ENCODE measurements at places on chromosomes 1 and 21. TPM values are rescaled to one million over a fixed set of nuclear protein-coding genes. Genes with fewer than 3 reads are reported as not detected.

DNA sequence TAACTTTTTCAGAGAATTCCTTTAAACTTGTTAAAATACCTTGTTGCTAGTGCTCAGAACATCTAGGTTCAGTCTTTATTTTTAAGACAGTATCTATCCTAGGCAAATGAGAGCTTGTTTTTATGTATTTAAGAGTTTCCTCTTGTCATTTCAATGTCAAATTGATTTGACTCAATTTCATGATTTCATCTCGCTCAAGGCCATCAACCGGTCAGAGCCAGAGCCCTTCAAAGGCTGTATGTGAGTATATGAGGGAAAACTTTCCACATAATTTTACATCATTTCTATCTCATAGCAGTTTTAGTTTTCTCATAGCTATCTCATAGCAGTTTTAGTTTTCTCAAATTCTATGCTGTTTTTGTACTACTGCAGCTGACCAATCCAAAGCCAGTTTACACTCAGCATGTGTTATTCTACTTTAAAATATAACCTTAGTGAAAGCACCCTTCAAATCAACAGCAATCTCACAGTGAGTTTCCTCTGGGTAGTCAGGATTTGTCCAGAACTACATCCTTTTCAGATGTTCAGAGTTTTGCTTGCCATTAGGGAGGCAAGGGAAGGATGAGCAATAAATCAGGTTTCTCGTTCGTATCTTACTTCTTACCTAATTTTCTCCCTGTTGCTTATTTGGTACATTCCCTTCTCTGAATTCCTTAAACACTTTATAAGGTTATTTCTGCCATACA is 12.7 kb downstream of the HNRNPU start:
- H3K4me3 ChIP-seq = no peak overlapping the region
- peaks cover 63% of the 10 kb centered on the region for H3K36me3 ChIP-seq
- H3K27me3 ChIP-seq = peaks cover 2% of the 10 kb centered on the region
- DNase-seq = no peak
- H3K27ac ChIP-seq = peak overlapping the region; percentile 31

DNA sequence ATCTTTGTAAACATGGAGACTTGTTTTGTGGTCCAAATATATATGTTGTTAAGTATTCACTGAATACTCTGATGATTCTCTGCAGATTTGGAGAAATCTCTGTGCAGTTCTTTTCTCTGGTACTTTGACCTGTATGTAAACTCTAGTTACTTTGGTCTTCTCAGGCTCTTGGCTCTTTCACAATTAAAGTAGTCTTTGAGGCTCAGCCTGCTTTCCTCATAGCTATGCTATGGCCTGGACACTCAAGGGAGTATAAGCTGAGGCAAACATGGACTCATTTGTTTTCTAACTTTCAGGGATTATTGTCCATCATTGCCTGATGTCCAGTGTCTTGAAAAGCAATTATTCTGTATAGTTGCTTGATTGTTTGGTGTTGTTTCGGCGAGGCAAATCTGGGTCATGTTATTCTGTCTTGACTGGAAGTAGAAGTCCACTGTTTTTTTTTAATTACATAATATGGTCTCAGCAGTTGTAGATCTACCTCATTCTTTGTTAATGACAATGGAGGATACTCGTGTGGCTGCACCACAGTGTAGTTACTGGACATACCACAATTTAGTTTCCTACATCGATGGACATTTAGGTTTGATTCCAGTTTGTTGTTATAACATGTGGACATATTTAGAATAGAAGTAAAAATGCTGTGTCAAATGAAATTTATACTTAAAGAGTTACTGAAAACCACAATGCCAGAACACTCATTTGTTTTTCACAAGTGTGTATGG is 9.2 kb downstream of the PTBP2 start:
- H3K4me1 ChIP-seq = peaks cover 29% of the 10 kb centered on the region
- peaks cover 59% of the 10 kb centered on the region for H3K36me3 ChIP-seq
- H3K27me3 ChIP-seq = no peaks in the 10 kb centered on the region

Gene LAX1
- total RNA-seq = not detected

Gene LIPI
- total RNA-seq = not detected

GRCh38 chr1:248853663-248854375 is 5.1 kb downstream of the ZNF692 start:
- peak overlapping the region; percentile 47 for H3K27ac ChIP-seq
- no peak for DNase-seq
- H3K4me1 ChIP-seq = peaks cover 20% of the 10 kb centered on the region
- H3K4me3 ChIP-seq = no peak overlapping the region
- peaks cover 4% of the 10 kb centered on the region for H3K27me3 ChIP-seq

GRCh38 chr1:76494807-76495206 is 372.5 kb upstream of the ST6GALNAC5 start:
- H3K4me1 ChIP-seq = no peaks in the 10 kb centered on the region
- no peak for DNase-seq
- H3K4me3 ChIP-seq = no peak overlapping the region
- no peaks in the 10 kb centered on the region for H3K36me3 ChIP-seq
- H3K27me3 ChIP-seq = no peaks in the 10 kb centered on the region

Gene ANKRD65
- not detected for total RNA-seq

All from HFFc6 (cell line).